ENCODE measurements at places on chromosomes 5 and 9. TPM values are rescaled to one million over a fixed set of nuclear protein-coding genes. Genes with fewer than 3 reads are reported as not detected.

DNA sequence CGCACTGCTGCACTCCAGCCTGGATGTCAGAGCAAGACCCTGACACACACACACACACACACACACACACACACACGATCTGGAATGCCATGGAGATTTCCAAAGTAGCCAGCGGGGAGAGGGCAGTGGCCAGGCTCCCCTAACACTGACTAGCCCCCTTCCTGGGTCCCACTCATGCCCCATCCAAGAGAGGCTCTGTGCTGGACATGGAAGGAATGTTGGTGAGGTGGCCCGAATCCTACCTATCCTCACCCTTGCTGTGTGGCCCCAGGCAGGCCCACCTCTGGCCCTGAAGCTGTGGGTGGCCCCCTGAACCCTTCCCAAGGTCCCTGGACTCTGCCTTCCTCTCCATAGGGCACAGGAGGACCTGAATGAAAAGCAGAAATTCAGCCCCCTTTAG lies 7.3 kb downstream of the BRD3 start:
- DNase-seq: no peak

- DNase-seq: no peak
Measured at GRCh38 chr5:136145030-136145429, 12.4 kb downstream of the SMAD5 start.

- DNase-seq: no peak
Measured at GRCh38 chr5:138677782-138678181, 75.4 kb upstream of the CTNNA1 start.

DNA sequence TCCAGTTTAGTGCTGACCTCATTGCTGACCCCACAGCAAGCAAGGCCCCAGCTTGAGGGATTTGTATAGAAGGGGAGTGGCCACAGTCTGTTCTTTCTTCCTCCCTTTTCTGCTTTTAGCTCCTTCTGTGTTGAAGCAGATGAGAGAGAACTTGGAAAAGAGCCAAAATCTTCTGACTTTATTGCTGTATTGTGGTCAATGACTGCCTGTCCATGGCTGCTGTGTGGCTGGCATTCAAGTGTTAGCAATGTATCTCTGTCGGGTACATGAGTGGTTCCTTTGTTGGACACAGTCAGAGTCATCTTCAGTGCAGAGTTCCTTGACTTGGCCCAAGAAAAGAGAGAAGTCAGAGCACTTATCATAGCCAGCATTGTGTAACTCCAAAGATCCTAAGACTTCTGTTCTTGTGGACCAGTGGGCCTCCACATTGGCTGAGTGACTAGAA lies 154.1 kb downstream of the LRRC70 start:
- DNase-seq: no peak

DNA sequence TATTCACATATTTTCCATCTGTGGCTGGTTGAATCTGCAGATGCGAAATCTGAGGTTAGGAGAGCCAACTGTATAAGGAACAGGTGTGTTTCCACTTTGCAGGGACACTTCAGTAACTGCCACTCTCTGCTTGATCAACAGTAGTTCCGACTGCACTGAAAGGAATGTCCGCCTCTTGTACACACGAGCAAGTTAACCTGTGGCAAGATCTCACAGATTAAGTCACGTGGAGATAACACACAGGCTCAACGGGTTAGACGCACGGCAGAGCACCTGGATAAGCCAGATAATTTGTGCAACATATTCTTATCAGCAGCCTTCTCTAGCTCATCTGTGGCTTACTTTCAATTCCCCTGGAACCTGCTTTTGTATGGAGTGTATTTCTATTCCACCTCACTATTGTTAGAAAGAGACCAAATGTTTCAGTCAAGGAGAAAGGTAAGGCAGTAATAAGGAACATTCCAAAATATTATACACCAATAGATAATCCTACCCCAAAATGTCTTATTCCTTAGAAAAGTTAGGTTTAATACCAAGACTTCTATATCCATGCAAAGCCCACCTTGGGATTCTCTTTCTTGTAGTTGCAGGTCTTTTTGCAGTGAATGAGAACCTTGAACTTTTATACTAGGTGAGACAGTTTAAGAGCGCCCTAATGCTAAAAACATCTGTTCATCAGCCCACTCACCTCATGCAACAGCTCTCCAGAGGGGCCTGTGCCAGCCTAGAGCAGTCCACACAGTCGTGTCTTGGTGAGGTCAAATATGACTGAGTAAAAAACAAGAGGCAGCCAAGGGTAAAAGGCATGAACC lies 6.5 kb upstream of the C9 start:
- DNase-seq: no peak

DNA sequence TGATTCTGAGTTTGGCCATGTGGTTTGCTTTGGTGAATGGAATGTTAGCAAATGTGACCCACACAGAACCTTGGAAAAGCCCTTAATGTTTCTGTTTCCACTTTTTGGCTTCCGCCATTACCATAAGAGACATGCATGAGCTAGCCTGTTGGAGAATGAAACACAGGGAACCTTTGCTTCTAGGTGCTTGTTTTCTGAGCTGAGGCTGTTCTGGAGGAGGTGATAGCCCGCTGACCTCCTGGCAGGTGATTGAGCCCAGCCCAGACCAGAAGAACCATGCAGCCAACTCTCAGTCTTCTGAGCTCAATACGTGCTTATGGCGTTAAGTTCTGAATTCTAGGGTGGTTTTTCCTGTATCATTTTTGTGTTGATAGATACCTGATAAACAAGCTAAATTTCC lies 148.6 kb upstream of the KLF9 start:
- DNase-seq: no peak

The NR2F1-AS1 gene
- polyA plus RNA-seq: 35.2 TPM

The MAPK9 gene
- 22.8 TPM for polyA plus RNA-seq

The THOC3 gene
- polyA plus RNA-seq: 96.7 TPM

All from brain (organoid and tissue), 16 donors.